AG04449 (cell line): ENCODE measurements at places on chromosomes 4 and X.

- no peak for DNase-seq
Observed at GRCh38 chrX:40313269-40313668, 215.5 kb upstream of the BCOR start.

DNA sequence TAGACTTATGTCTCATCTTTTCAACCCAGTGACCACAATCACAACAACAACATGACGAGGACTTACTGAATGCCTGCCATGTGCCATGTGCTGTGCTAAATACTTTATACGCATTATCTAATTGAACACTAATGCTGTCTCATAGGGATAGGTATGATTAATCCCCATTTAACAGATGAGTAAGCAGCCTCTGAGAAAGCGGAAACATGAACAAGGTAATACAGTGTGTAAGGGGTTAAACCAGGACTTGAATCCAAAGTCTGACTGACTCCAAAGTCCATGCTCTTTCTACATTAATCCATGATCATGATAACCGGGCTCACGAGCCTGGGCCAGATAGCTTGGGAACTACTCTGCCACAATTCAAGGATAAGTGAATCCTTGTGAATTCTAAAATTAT lies 105.3 kb upstream of the MBNL3 start:
- no peak for DNase-seq

- peak; percentile 7 for DNase-seq
Observed at GRCh38 chrX:63686878-63687714, 97.9 kb downstream of the ARHGEF9 start.

- no peak for DNase-seq
Observed at GRCh38 chr4:87239821-87240220, 19.4 kb upstream of the KLHL8 start.

GRCh38 chrX:131633285-131633917 lies 89.5 kb downstream of the OR13H1 start:
- DNase-seq, result no peak

- no peak for DNase-seq
Observed at GRCh38 chrX:94366616-94367015, 692.6 kb downstream of the FAM133A start.

DNA sequence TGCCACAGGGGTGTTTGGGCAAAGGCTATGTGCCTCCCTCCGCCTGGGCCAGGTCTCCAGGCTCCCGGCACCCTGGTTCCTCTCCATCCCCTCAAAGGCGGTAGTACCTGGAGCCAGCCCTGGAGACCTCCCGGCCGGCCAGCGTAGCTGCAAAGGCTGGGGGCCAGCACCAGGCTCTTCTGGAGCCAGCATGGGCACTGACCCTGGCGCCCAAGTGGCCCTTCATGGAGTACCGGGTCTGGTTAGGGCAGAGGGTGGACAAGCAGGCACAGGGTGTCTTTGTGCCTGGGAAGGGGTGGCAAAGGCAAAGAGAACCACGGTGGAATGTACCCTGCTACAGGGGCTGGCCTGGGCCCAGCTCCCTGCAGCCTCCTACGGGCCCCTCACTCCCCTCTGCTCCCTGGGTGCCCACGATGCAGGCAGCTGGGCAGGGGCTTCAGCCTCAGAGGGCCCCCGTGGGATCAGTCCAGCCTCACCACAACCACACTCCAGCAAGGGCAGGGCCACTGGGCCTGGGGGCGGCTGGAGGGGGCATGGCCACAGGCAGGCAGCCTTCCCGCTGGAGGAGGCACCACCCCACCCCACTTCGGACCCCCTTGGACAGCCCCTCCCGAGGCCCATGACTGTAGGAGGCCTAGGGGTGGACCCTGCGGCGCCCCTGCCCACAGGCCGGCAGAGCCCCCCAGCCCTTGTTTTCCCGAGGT lies 112.9 kb upstream of the NKX1-1 start:
- DNase-seq, result no peak

- no peak for DNase-seq
Observed at GRCh38 chr4:52869196-52869595, 7.1 kb downstream of the RASL11B start.

GRCh38 chr4:38266616-38267015 lies 306.4 kb downstream of the PTTG2 start:
- DNase-seq, result no peak

- no peak for DNase-seq
Observed at GRCh38 chrX:73852022-73852421, 289.0 kb downstream of the CHIC1 start.

- no peak for DNase-seq
Observed at GRCh38 chr4:54800831-54801530, 143.2 kb downstream of the KIT start.

DNA sequence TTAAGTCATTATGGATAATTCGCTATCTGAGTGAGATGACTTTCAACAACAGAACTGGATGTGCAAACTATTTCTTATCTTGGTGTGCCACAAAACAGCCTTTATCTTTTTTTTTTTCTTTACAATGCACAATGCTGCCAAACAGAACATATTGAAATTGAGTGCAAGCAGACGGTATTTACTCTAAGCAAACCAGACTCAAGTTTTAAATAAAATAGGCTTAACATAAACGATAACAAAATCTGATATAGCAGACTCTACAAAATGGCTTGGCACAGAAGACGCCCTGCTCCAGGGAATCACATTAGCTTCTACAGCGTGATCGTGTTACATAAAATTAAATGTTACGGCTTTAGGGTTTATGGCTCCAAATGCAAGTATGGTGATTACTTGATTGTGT lies 9.6 kb upstream of the STK32B start:
- no peak for DNase-seq

- peak; percentile 5 for DNase-seq
Observed at GRCh38 chr4:123352240-123352945, 44.2 kb upstream of the SPRY1 start.

DNA sequence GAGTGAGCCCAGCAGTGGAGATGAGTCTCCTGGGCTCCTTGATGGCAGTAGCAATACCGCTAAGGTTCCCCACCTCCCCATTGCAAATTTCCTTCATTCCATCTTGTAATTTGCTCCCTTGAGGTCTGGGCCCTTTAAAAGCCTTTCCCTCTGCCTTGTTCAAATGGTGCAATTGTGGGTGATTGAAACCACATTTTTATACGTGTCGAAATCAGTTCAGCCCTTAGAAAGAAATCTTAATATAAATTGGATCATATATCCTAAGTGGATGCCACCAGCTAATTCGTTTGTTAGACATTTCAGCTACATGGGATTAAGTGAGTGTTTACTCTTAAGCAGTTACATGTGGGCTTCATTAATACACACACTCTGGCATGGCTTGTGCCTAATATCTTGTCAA lies 68.6 kb downstream of the NHS start:
- DNase-seq, result no peak

- no peak for DNase-seq
Observed at GRCh38 chr4:138919094-138919936, 96.3 kb upstream of the NOCT start.

DNA sequence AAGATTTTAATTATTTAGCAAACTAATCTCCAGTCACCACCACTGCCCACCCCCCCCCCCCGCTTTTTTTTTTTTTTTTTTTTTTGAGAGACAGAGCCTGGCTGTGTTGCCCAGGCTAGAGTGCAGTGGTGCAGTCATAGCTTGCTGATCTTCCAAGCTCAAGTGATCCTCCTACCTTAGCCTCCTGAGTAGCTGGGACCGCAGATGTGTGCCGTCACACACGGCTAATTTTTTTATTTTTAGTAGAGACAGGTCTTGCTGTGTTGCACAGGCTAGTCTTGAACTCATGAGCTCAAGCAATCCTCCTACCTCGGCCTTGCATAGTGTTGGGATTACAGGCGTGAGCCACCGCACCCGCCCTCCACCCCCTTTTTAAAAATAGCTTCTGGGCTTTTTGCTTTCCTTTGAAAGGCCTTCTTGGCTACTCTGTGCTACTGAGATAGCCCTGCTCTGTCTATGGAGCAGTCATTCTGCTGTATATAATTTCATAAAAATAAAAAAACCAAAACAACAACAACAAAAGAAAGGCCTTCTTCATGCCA lies 18.7 kb downstream of the TXLNG start:
- DNase-seq, result no peak

DNA sequence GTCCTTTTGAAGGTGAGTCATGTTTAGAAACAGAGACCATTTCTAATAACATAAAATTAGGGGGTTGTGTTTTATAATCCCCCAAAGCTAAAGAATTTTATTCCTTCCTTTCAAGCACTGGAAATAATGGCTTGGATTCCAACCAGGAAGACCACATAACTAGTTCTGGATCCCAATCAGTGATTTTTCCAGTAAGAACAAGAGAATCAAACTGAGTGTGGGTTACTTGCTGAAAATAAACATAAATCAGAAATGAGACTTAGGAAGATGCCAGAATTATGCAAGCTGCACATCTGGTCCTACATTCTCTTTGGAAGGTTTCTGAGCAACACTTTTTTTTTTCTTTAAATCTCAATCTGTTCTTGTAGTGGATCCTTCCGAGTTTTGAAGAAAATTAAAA lies 76.3 kb downstream of the SOWAHB start:
- DNase-seq, result peak; percentile 49

DNA sequence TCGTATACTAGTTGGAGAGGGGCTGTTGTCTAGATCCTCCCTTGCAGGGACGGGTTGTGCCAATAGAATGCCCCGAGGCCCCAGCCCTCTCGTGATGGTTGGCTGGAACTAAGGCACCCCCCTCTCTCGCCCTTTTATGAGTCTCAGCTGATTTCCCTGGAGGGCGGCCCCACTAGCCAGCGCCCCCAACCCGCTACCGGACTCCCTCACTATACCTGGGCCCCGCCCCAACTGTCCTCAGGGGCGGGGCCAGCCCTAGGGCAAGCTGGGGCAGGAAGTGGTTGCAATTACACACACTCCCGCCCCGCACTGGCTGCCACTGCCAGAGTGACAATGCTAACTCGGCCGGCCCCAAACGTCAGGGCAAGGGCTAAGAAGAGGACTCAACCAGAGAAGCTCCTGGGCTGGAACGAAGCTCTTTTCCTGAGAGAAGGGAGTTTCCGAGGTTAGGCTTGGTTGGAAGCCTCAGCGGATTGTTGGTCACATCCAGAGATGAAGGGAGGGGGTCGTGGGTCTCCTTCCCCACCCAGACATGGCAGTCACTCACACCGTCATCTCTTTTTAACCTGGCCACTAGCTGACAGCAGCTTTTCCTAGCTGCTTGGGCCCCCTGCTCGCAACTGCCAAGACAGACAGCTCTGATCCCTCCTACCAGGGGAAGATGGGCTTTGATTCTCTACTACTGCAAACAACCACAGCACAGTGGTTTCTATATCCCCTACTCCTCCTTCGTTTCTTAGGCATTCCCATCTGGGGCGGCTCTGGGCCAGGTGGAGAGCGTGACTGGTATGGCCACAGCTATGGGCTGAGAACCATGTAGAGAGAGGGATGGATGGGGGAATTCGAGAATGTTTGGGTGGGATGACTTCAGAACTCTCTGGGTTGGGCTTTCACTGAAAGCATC lies 21.0 kb upstream of the BCORL1 start:
- DNase-seq, result no peak

- DNase-seq, result no peak
Observed at GRCh38 chr4:112156112-112156511, 10.9 kb downstream of the FAM241A start.
